GM19239 (cell line): ENCODE measurements at places on chromosomes 2 and 18.

DNA sequence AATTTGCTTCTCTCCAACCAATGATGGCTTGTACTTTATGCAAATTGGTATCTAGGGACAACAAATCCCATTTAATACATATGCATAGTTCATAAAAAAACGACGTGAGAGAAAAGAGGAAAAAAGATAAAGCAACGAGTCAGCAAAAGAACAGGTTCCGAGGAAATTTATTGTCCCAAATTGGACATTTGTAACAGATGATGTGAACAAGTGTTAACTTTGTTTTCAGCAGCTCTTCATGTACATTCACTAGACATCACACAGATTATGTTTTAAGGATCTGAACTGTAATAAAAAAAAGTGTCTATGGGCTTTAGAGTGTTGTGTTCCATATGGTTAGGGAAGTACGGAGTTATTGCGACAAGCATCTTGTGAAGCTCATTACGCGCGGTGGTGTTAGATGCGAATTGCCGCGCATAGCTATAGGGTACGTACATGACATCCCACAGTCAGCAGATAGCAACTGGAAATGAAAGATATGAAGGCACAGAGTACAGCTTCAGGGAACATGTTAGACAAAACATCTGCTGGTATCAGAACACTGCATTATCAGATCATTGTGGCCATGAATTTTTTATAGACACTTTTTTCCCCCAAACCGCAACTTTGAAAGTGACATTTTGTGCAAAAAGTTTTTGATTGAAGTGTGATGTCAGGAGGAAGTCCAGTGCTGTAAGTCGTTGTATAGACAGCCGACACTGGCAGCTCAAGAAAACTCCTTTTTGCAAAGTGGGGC is 1073.1 kb upstream of the FANCL start:
- DNase-seq: no peak

DNA sequence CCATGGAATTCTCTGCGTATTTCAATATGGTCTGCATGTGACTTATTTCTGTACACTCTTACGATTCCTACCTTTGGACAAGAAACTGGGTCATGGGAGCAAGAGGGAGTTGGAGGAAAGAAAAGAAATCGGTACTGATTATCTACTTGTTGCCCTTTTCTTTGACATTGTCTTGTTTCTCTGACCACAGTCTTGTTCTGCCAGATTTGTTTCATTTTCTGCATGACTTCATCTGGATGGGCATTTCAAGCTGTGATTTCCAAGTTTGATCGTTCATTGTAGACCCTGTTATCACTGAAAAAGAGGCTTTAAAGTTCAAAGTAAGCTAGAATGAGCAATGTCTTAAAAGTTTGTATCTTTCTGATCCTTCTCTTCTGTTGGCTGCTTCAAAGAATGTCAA is 2186.3 kb upstream of the CELF4 start:
- DNase-seq: no peak

GRCh38 chr2:49044350-49045079 is 109.8 kb downstream of the FSHR start:
- DNase-seq: no peak

GRCh38 chr2:22901471-22902179 is 483.4 kb upstream of the KLHL29 start:
- no peak for DNase-seq

DNA sequence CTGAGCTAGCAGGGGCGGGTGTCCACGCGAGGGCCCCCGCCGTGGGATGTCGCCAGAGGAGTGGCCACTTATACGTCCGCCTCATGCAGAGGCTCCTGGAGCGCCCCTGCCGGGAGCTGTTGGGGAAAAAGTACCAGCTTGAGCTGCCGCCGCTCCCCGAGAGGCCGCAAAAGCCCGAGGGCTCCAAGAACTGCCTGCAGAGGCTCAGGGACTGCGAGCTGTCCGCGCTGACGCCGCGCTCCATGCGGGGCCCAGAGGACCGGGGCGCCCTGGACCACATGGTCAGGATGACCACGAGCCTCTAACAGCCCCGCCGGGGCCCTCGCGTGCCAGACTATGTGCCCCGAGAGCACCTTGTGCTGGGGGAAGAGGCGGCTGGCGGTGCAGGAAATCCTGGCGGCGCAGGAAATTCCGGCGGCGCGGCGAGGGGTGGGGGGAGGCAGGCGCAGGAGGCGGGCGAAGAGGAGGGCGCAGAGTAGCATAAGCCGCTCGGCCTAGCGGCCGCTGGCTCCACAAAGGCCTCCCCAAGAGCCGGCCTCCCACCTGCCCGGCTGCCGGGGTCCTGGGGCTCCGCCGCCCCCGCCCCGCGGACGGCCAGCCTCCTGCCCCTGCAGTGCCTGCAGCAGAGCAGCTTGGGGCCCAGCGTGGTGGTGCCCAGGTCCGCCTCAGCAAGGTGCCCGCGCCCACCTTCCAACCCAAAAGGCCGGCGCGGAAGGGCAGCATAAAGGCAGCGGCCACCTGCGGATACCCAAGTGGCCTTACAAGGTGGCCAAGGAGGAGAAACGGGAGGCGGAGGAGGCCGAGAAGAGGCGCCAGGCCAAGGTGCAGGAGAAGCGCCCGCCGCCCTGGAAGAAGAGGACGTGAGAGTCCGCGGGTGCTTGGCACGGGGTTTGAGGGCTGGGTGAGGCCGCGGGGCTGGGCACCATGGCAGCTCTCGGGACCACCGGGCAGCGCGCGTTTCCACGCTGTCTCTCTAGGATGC is 42.1 kb upstream of the TRIM43B start:
- DNase-seq: peak; percentile 43

GRCh38 chr2:178592655-178593054 is 112.4 kb downstream of the PLEKHA3 start:
- DNase-seq: no peak

- DNase-seq: peak; percentile 46
These were observed at the start of gene FSIP2 for GRCh38 chr2:185738679-185739472. FSIP2 (plus strand) TSS chr2:185738804; CDS start chr2:185738895, 91 bp downstream.

DNA sequence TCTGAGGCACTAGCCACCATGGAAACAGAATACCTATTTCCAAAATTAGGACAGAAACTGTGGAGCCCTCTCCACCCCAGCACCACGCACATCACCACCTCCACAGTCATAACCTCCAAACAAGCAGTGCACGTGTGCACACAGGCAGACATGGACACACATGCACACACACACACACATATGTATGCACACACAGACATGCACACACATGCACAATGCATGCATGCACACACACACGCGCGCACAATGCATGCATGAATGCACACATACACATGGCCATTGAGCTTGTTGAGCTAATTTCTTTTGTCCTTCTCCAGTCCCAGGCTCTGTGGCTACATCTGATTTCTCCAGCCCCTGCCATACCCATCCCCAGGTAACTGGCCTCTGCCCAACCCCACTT is 161.6 kb upstream of the EPB41L3 start:
- DNase-seq: no peak

- DNase-seq: no peak
These were observed 1.7 kb downstream of the SYT4 start for GRCh38 chr18:43275546-43275945.

DNA sequence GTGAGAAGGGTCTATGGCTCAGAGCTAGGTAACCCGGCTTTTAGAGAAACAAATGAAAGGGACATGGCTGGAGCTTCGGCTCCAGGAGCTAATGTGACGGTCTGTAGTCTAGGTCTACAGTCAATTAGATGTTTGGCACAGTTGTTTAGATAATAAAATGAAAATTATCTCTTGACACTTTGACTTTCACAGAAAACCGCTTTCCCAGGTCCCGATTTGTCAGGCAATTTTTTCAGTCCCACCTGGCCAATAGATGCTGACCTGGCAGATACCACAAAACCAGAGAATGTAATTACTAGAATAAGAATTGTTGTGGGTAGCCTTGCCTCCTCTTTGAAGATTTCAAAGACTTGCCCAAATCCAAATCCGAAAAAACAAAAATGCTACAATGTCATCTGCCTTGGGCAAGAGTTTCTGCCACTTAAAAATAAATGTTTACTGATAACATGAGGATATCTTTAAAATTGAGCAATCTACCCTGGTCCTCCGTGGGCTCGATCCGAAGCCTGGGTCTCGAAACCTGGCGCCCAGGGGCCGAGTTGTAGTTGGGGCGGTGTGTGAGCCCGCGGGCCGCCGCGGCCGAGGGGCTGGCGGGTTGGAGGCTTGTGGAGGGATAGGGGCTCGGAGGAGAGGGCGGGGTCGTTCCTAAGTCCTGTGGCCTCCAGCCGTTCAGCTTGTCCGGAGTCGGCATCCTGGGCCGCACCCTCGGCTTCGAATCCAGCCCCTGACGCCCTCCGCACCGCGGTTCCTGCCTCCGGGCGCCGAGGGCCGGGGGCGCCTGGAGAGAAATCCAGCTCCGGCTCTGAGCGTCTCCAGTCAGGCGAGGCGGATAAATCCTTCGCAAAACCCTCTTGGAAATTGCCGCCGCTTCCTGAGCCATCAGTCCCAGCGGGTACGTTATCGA is 2.3 kb downstream of the EMX1 start:
- DNase-seq: no peak

DNA sequence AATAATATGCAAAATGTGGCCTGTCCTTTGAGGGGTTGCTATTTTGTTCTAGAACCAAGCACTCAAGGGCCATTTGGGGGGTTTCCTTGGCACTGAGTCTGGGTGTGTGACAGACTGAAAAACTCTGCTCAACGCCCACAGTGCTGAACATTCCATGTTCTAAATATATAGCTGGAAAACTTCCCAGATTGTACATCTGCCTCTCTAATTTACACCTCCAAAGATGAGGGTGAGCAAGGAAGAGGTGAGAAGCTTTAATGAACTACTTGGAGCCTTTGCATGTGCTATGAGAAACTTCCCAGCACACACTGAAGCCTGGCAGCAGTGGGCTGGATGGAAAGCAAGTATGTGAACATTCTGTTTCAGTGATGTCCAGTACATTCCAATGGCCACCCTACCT is 296.7 kb upstream of the KCNH7 start:
- DNase-seq: no peak

GRCh38 chr2:228690681-228691080 is 509.2 kb upstream of the SPHKAP start:
- no peak for DNase-seq

GRCh38 chr2:200138391-200139124 is 167.9 kb upstream of the SPATS2L start:
- DNase-seq: no peak

- DNase-seq: no peak
These were observed 46.5 kb upstream of the NR4A2 start for GRCh38 chr2:156379071-156379470.

GRCh38 chr2:1488181-1488671 is 75.0 kb downstream of the TPO start:
- no peak for DNase-seq

DNA sequence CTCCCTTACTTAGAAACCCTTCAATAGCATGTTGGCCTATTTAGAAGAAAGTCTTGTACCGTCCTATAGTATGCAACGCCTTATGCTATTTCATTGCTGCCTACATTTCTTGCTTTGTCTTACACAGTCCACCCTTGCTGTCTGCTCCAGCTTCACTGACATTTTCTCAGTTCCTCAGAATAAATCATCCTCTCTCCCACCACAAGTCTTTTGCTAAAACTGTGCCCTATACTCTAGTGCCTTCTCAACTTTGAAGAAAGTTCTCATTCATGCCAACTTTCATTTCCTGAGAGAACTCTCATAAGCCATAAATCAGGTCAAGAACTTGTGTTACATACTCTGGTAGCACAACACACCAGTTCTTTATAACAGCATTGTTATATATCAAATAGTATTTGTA is 54.3 kb upstream of the COL3A1 start:
- no peak for DNase-seq

- no peak for DNase-seq
These were observed 9.6 kb downstream of the KCNJ3 start for GRCh38 chr2:154707994-154708575.

- no peak for DNase-seq
These were observed 262.5 kb downstream of the TGIF1 start for GRCh38 chr18:3712491-3712890.

- no peak for DNase-seq
These were observed 183.4 kb downstream of the NEDD4L start for GRCh38 chr18:58227361-58227930.

DNA sequence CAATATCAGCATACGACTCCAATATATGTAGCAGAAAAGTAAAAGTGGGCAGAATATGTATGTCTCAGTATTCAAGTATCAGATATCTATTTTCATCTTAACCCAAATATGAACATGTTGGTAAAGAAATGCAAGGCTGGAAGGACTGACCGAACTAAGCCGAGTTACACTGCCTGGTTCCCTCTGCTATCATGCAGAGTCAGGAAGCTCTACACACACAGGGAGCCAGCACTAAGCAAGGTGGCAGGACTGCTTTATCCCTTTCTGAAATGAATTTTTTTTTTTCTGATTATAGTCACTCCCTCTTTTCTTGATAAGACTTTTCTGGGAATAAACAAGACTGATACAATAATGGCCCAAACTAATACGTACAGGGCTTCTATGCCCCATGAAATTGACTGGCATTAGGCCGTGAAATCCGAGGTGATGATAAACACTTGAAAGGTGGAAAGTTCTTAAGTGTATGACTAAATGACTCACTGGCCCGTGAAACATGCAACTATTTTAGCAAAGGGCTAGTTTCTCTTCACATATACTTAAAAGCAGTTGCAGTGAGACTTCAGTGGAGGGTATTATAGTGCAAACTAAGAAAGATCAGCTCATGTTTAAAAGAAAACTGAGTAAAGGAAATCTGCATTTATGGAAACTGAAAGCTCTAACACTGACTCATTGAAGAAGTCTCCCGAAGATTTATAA is 14.9 kb downstream of the DPP4 start:
- no peak for DNase-seq

DNA sequence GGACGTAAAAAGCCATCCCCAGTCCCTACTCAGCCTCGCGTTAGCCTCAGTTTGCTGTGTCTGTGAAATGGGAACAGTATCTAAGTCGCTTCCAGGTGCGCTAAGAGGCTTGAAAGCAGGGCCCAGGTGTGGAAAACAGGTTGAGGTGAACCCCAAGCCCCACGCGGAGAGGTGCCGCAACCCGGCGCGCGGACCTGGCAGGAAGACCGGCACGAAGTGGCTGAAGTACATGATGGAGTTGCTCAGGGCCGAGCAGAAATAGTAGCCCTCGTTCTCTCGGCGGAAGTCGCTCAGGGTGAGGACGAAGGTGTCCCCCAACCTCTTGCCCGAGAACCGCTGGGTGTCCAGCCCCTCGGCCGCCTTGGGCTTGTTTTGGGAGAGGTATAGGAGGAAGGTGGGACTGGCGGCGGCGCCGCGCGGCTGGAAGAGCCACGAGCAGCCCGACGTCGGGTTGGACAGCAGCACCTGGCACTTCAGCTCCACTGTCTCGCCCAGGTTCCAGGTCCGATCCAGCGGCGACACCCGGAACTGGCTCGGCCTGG is 508 bp downstream of the CD8A start:
- no peak for DNase-seq
